ENCODE measurements at places on chromosomes 6 and 20.

DNA sequence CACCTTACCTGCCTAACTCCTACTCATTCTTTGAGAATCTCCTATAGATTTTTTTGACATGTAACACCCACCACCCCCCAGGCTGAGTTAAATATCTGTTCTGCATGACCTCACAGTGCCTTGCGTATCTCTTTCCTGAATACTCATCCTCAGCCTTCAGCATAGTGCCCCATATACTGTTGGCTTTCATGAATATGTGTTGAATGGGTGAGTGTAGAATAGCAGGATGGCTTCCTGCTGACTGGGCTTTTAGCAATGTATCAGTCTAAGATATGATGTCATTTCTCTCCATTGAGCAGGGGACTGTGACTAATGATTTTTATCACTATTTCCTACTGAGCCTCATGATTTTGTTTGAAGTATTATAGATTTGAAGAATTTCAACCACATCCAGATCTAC is 361.6 kb upstream of the MARCKS start:
- DNase-seq: no peak

- DNase-seq: no peak
These were observed 35.4 kb downstream of the MDFI start for GRCh38 chr6:41673704-41674000.

- no peak for DNase-seq
These were observed 99.0 kb downstream of the JARID2 start for GRCh38 chr6:15344831-15345230.

DNA sequence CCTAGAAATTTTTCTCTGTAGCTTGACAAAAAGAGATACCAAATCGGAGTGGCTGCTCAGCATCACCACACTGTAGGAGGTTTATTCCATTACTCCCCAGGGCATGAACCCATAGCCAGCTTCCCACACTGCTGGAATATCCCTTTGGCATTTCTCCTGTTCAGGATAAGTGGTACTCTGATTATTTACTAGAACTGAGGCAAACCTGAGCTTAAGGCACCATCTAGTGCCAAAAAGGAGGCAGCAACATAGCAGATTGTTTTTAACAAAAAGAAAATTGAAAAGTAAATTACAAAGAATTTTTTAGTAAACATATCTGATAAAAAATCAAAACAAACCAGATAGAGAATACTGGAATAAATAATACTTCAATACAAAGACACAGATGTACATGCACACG is 181.7 kb downstream of the WDR27 start:
- no peak for DNase-seq

DNA sequence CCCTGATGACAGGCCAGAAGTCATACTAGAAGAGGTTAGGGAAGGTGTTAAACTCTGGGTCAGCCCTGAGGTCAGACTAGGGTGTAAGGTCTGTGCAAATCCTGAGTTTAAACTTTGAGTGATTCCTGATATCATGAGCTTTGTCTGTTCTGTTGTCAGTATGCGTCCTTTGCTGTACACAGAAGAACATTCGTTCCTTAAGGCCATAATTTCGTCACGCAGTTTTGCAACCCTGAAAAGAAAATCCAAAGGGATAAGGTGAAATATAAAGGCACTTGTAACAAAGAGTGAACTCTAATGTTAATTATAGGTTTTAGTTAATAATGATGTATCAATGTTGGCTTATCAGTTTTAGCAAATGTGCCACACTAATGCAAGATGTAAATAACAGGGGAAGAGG is 2.3 kb downstream of the DST start:
- no peak for DNase-seq

GRCh38 chr20:49219091-49219923 is at the start of gene DDX27:
Gene DDX27 (plus strand): TSS chr20:49219416. CDS start chr20:49219449, 33 bp downstream.
- peak; percentile 95 for DNase-seq

DNA sequence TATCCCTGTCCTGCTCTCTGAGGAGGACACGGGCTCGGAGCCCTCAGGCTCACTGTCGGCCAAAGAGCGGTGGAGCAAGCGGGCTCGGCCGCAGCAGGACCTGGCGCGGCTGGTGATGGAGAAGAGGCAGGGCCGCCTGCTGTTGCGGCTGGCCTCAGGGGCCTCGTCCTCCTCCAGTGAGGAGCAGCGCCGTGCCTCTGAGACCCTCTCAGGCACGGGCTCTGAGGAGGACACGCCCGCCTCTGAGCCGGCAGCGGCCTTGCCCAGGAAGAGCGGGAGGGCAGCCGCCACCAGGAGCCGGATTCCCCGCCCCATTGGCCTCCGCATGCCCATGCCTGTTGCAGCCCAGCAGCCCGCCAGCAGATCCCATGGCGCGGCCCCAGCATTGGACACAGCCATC is 14.2 kb upstream of the SLC22A7 start:
- no peak for DNase-seq

GRCh38 chr6:2166717-2167116 is 78.7 kb downstream of the GMDS start:
- no peak for DNase-seq

DNA sequence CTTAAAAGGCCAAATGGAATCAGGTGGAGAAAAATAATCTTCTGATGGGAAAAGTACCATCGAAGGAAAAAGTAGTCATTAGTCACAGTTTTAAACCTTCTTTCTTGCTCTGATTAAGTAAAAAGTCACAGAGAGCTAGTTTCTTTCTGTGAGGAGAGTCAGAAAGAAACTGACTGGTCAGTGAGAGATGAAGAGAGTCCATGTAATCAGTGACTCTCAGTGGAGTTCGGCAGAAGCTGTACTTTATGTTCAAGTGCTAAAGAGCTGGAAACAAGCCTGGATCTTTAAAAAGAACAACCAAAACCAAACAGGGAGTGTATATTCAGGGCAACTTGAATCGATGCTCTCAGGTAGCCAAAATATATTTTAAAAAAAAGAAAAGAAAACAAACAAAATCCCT is 44.5 kb downstream of the MDGA1 start:
- no peak for DNase-seq

GRCh38 chr20:19683188-19683587 is 74.9 kb upstream of the RIN2 start:
- no peak for DNase-seq

GRCh38 chr20:48766961-48767960 is 60.5 kb downstream of the PREX1 start:
- no peak for DNase-seq

DNA sequence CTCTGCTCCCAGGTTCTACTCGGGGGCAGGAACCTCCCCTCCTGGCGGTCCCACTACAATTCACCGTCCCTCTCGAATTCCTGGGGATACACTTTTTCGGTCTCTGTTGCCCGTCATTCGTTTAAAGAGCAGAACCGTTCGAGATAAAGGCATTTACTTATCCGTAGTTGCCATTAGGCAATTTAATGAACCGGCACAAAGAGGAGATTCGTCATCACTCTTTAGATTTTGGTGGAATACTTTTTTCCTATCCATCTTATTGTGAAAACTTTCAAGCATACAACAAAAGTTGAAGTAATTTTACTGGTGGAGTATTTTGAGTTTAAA is 1.2 kb upstream of the CD24 start:
- no peak for DNase-seq

DNA sequence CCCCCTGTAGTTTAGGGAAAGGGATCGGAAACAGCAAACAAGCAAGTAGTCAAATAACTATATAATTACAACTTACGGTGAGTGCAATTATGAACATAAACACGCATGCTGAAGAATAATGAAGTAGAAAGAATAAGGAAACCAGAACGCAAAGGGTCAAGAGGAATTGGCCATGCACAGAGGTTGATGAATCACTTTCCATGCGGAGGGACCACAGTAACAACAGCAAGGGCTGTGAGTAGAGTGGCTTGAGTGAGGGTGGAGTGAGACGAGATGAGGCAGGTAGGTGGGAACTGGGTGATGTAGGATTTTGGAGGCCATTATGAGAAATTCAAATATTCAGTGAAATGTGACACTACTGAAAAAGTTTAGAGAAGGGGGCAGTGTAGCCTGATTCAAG is 112.2 kb upstream of the LAMP5 start:
- peak; percentile 66 for DNase-seq

GRCh38 chr20:51001430-51002265 is 21.3 kb downstream of the KCNG1 start:
- no peak for DNase-seq

DNA sequence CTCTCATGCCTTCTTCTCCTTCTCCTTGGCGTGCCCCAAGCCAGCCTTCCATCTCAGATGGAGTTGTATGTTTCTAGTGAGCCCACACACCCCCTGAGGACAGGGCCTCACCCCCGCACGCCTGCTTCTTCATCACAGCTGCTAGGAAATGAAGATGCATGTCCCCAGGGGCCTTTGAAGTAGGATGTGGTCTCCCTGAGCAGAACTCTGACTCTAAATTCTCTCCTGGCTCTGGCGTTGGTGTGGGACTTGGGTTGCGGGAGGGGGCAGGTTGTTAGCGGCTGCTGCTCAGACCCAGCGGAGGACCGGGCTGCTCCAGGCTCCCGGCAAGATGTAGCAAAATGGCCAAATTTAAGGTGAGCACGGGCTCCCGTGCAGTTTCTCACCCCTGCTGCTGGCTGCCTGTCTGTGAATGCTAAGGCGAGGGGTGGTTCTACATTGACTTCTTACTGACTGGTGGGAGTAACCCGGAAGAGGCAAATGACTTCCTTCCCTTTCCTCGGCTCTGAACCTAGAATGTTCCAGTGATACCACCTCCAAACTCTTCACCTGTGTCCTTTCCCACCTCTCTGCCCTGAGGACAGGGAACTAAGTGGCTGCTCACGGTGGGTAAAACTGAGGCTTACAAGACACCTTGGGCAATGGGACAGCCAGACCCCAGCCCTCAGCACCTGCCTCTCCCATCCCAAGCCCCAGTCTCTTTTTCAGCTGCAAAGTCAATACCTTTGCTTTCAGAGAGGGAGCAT is 8.8 kb downstream of the SYNJ2 start:
- no peak for DNase-seq

GRCh38 chr6:111406200-111406721 is 76.8 kb downstream of the REV3L start:
- no peak for DNase-seq

- no peak for DNase-seq
These were observed 18.0 kb downstream of the MTHFD1L start for GRCh38 chr6:150883521-150883920.

- DNase-seq: no peak
These were observed 70.6 kb downstream of the SHPRH start for GRCh38 chr6:145893586-145893985.

GRCh38 chr6:154731296-154732218 is 1.7 kb upstream of the SCAF8 start:
- DNase-seq: no peak

DNA sequence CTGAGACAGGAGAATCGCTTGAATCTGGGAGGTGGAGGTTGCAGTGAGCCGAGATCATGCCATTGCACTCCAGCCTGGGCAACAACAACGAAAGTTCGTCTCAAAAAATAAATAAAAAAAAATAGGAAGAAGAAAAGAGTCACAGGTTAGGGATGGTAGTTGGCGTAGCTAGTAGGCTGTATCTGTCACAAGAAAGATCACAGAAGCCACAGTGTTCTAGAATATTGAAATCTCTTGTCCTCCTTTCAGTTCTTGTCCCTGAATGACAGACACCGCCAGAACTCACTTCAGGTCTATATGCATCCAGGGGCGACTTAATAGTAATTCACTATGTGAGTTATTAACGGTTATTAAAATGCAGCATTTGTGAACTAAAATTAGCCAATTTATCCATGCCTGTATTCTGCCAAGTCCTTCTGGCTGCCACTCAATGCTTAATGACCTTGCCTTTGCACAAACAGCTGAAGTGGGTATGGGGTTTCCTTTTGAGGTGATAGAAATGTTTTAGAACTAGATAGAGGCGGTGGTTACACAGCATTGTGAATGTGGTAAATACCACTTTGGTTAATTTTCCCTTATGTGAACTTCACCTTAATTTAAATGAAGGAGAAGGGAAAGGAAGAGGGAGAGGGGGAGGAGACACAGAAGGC is 41.3 kb upstream of the ZMYND8 start:
- peak; percentile 25 for DNase-seq
